ENCODE measurements at places on chromosomes 1 and 21.

- DNase-seq: no peak
Observed at GRCh38 chr1:29275435-29275834, 39.1 kb downstream of the PTPRU start.

DNA sequence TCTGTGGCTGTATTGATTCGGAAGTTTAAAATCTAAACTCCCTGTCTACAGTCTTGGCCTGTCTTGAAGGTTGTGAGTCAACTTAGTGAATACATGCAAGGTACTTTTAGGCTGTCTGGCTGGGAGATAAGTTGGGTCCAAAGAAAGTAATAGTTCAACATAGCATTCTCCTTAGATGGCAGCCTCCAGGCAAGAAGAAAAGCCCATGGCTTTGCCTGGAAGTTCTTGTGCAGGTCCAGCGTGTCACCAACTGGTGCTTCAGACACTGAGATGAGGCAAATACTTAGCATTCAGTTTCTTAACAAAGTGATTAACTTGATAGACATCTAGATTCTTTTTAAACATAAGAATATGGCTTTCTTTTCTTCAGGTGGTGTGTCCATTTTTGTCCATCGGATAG is 328.2 kb downstream of the DISC1 start:
- DNase-seq: no peak

DNA sequence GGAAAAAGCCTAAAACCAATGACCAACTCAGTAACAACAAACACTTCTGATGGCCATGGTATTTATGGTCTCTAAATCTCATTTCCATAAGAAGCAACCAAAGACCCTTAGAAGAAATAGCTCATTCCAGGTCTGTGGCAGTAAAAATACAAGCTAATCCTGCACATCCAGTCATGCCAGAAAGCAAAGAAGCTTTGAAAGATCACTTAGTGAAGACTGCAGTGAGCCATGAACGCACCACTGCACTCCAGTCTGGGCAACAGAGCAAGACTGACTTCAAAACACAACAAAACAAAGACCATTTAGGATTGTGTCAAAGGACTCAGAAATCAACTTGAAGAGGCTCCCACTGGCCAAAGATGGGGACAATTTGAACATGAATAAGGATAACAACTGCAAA is 18.4 kb upstream of the ELK4 start:
- DNase-seq: no peak

- no peak for DNase-seq
Observed at GRCh38 chr1:178417858-178418257, 78.9 kb downstream of the CLEC20A start.

DNA sequence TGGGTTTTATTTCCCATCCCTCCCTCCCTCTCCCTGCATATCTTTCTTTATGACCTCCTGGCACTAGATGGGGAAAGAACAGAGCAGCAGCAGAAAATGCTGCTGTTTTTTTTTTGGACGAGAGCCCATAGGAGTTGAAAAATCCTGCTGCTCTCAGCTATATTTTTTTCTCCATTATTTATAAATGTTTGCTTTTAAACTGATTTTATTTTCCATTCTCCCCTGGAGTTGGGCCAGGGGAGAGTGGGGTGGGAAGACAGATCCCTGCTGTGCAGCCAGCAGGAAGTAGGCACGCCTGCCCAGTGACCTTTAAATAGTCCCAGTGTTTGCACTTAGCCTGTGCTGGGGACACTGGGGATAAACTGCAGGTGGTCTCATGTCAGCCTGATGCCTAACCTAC is 17.4 kb downstream of the SFT2D2 start:
- DNase-seq: no peak

DNA sequence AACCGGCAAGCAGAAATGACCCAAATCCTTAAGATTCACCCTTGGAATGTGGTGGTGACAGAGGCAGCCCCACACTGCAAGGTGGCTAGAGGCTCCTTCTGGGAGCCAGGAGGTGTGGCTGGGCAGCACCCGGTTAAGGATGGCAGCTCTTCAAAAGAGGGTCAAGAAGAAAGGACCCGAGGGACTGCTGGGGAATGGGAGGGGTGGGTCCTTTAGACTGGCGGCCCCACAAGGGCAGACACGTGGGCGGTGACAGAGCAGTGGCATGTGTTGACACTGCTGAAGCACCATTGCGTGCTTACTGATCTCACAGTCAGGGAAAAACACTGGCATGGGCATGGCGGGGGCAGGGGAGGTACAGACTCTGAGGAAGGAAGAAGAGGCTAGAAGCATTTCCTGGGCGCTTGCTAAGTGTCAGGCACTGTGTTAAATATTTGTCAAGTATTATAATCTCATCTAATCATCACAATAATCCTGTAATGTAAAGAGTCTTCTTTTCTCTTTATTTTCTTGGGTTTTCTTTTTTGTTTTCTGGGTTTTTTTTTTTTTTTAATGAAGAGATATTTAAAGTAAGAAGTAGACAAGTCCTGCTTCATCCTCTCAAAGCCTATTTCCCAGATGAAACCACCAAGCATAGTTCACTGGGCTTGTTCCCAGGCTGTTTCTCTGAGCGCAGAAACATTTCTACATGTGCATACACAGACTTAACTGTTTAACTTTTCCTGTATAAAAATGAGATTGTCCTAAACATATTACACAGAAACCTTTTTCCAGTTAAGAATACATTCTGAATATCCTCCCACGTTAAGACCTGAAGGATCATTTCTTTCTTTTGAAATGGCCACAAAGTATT is 165.8 kb upstream of the EDN2 start:
- no peak for DNase-seq

- no peak for DNase-seq
Observed at GRCh38 chr1:100080331-100080730, 52.4 kb downstream of the SASS6 start.

DNA sequence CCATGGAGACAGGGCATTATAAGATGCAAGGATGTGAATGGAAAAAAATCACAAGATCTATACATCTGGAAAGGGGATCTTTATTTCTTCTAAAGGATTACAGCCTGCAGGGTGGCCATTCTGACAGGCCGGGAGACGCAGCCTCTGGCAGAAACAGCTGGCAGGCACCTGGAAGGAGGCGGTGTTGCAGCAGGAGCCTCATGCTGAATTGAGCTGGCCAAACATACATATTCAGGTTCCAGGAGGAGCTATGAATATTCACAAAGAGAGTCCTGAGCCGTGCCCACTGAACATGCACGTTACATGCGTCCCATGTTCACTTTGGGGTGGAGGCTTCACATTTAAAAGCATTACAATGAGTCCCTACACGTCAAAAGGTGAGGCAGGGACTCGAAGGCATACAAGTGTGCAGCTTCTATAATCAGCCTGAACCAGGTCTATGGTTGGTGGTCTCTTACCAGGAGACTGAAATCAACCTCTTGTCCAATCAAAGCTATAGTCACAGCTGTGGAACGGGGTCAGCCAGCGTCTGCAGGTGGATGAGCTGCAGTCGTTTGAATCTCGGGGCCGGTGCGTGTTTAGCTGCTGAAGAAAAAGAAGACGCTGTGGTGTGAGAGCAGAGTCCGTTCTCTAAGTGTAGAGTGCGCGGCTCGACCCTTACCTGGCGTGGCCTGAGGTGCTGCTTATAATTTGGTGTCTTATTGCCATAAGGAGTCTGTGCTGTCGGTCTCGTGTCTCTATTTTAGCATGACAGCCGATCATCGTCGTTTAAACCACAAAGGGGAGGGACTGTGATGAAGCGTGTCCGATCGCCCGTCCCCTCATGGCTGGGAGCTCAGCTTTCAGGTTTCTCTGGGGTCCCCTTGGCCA is 183.0 kb downstream of the ETS2 start:
- DNase-seq: no peak

GRCh38 chr1:79716447-79716846 is 709.9 kb upstream of the ADGRL4 start:
- DNase-seq: no peak

GRCh38 chr1:22341791-22342605 is 109.7 kb upstream of the ZBTB40 start:
- no peak for DNase-seq

GRCh38 chr1:170881268-170882265 is 53.8 kb upstream of the MROH9 start:
- no peak for DNase-seq

DNA sequence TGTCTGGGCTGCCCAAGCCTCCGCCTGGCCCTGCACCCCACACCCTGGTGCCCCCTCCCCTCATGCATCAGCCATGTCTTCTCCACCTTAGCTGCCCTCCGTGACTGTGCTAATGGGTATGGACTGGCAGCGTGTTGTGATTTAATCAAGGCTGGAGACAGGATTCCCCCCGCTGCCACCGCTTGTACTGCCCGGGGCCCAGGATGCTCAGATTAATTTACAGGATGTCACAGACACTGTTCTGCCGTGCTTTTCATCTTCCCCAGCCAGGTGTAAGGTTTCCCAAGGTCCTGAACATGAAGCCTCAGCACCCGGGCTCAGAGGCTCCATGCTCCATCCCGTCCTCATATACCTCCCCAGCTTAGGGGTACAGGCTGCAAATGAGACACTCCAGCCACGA is 66.3 kb downstream of the TAS1R2 start:
- no peak for DNase-seq

GRCh38 chr1:20662110-20662475 is 924 bp upstream of the DDOST start:
- DNase-seq: no peak

DNA sequence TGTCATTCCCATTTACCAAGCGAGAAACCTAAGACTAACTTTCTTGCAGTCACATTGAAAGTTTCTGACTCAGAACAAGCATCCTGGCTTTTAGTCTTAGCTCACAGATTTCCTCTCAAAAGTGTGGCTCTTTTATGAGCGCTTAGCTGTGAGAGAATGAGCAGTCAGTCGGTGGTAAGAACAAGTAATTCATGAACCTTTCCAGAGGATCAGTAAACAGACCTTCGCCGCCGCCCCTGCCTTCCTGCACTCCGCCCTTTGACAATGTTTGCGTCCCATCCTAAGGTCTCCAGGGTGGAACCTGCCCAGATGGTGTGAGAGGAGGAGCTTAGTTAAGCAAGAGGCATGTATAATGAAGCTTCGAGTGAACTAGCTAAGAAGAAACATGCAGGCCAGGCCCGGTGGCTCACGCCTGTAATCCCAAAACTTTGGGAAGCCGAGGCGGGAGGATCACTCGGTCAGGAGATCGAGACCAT is 142.4 kb downstream of the GLUL start:
- no peak for DNase-seq

- DNase-seq: no peak
Observed at GRCh38 chr1:221440658-221441057, 301.2 kb downstream of the DUSP10 start.

DNA sequence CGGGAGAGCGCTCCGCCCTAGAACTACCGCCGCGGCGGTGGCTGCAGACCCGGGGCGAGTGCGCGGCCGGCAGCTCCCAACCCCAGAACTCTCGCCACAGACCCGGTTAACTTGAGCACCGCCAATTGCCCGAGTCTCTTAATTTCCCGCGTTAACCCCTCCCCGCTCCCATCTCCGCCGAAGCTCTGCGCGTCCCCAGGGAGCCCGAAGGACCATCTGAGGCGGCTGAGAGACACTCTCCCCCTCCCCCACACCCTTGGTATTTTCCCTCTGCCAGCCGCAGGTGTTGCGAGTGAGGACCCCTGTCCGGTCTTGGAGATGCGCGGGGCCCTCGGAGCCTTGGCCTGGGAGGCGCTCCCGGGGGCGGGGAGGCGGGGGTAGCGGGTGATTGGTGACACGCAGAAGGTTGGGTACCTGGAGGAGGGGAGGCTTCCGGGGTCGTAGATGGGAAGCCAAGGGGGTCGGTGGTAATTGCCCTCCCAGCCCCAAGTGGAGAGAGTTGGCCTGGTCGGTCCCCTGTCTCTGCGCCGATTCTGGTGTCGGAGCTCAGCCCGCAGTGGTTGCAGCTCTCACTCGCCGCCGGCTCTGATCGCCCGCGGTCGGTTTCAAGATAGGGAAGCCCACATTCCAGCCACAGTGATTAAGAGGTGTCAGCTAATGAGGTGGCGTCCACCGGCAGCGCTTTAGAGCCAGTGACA is 858 bp upstream of the SUSD4 start:
- no peak for DNase-seq
